ENCODE measurements at places on chromosomes 2 and 18.

GRCh38 chr18:74284980-74285355 lies 6.8 kb downstream of the CYB5A start:
- DNase-seq: no peak

GRCh38 chr2:160612266-160612856 lies 118.8 kb upstream of the RBMS1 start:
- no peak for DNase-seq

DNA sequence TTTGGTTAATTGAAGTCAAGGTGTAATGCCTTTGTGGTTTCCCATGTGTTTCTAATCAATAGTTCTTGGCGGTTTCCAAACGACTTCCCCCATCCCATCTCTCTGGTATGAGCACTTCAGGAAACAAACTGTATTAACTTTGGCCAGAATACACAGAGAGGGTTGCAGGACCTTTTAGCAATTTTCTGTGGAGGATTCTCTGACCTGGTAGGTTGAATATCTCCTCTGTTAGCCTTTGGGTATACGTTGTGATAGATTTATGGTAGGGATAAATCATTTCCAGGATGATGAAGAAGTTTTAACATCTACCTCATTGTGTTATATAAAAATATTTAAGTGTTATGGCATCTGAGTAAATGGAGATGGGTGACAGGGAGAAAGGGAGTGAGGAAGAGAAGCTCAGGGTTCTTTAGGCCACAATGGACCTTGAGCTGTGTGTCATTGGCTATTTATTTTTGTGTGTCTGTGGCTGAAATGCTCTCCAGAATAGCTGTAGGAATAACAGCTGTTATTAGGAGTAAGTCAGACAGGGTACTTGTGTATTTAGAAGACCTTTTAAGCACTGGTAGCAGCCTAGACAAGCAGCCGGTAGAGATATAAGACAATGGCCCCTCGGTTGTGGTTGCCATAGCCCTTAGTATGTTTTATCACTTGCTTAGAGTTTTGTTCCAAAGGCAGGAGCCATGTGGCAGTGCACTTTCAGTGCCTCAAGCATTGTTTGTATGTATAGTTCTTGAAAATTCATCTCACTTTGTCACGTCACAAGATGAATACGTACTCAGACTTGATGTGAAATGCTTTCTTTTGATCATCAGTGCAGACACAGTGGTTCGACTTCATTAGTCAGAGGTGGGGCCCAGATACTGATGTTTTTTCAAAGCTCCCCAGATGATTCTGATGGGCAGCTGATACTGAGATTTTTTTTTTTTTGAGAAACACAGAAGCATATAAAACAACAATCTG lies 91.1 kb downstream of the FMNL2 start:
- DNase-seq: no peak

DNA sequence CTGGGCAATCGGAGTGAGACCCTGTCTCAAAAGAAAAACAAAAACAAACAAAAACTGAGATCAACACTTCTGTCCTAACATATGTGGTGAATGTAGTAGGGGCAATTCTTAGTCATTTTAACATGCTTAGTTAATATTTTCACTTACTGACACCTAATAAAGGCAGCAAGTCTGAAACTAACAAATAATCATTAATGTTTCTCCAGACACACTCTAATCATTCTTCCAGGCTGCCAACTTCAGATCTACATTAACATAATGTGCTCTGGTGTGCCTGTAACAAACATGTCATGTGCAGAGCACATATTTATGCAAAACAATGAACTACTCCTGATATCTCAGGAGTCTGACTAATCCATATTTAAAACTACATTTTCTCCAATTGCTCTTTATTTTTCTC lies 6.0 kb downstream of the KRCC1 start:
- DNase-seq: no peak

- no peak for DNase-seq
Measured at GRCh38 chr2:161159456-161160225, 587 bp upstream of the TANK start.

- no peak for DNase-seq
Measured at GRCh38 chr18:79218605-79219190, 149.5 kb downstream of the ATP9B start.

GRCh38 chr2:165448406-165448805 lies 21.1 kb upstream of the CSRNP3 start:
- no peak for DNase-seq

DNA sequence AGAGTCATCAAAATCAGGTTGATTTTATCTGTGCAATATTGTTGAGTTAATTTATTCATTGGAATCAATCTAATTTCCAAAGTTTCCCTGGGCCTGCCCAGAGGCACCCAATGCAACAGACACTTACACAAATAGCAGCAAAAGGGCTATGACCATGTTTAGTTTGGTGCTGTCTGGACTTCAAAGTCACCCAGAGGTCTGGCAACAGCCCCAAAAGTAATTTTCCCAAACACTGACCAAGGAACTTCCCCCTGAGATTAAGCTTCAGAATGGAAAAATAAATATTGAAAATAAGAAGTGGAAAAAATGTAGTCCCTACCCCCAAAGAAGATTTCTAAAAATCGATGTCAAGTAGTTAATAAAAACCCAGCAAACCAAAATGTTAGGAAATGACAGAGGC lies 70.9 kb upstream of the RNF152 start:
- no peak for DNase-seq

GRCh38 chr2:176854062-176854461 lies 358.5 kb upstream of the HNRNPA3 start:
- no peak for DNase-seq

GRCh38 chr2:20236496-20236895 lies 11.6 kb upstream of the SDC1 start:
- DNase-seq: no peak

DNA sequence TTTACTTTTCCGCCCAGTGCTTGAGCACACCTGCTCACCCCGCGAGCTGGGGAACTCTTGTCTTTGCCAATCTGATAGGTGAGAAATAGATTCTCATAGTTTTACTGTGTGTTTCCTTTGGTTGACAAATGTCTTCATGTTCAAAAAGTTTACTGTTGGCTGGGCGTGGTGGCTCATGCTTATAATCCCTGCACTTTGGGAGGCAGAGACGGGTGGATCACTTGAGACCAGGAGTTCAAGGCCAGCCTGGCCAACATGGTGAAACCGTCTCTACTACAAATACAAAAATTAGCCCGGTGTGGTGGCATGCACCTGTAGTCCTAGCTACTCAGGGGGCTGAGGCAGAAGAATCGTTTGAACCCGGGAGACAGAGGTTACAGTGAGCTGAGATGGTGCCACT lies 10.3 kb downstream of the ODC1 start:
- DNase-seq: no peak

GRCh38 chr18:51134721-51135120 lies 62.8 kb downstream of the MEX3C start:
- no peak for DNase-seq

DNA sequence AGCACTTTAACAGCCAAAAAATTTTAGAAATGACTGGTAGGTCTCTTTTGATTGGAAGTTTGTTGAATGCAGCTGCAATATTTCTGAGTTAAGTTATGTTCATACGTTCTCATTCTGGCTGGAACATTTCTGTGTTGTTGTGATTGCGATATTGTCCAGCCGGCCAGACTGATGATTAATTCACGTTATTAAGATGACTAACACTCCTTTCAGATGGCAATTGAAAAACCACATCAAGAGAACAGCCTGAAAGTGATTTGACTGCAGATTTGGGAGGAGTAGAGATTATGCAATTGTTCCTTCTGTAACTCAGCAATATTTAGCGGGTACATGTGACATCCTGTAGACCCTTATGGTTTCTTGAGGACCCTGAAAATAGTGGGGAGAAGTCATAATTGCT lies 133.7 kb downstream of the FBXO15 start:
- no peak for DNase-seq

GRCh38 chr18:43887491-43887890 lies 610.2 kb upstream of the SYT4 start:
- DNase-seq: no peak

DNA sequence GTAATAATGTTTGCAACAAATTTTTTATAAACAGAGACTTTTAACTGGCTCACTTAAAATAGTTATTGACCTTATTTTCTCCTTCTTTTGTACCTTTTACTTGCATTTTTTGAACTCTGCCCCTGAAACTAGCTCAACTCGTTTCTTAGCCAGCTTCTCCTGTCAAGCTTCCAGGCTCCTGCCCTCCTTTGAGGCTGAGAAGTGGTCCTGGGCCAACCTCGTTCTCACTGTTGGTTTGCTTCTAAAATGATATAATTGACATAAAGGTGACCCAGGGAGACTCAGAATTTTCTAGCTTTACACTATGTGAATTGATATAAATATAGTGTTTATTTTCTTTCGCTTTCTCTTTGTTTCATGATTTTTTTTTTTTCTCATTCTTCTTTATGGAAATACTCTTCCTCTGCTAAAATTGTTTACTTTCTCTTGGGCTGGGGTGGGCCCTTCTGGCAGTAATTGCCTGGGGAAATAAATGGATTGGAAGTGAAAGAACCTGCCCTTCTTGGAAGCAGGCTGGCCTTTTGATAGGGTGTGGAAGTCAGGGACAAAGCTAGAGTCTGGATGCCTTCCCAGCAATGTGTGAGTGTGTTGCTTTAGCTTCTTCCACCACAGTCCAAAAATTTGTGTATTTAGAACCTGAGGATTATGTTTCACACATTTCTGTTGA lies 30.7 kb downstream of the GPD2 start:
- DNase-seq: no peak

DNA sequence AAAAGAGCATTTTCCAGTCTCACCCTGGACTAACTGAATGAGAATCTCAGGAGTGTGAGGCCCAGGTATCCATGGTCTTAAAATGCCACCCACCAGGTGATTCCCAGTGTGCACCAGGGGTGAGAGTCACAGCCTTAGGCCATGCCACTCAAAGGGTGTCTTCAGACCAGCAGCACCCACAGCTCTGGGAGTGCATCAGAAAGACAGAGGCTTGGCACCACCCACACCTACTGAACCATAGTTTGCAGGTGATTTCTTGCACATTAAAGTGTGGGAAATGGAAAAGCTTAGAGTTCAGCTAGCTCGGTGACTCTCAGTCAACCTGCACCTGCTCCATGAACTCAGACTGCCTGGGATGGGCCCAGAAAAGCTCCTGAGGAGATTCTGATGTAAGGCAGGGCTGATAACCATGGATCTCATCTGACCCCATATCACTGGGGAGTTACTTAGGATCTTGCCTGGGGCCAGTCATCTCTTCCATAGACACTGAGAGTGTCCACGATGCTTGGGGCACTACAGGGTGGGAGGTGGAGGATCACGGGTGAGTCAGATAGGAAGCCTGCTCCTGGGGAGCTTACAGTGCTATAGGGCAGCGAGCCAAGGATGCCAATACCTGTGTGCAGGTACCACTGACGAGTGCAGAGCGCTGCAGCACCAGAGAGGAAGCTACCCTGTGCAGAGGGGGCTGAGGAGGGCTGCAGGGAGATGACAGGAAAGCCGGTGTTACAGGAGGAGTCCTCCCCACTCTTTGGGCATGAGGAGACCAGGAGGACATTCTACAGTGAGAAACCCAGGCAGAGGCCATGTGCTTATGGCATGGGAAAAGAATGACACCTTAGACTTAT lies 4.6 kb downstream of the IL37 start:
- no peak for DNase-seq

- no peak for DNase-seq
Measured at GRCh38 chr2:28188436-28188835, 204.2 kb upstream of the FOSL2 start.

GRCh38 chr2:221385716-221386115 lies 186.4 kb downstream of the EPHA4 start:
- DNase-seq: no peak

DNA sequence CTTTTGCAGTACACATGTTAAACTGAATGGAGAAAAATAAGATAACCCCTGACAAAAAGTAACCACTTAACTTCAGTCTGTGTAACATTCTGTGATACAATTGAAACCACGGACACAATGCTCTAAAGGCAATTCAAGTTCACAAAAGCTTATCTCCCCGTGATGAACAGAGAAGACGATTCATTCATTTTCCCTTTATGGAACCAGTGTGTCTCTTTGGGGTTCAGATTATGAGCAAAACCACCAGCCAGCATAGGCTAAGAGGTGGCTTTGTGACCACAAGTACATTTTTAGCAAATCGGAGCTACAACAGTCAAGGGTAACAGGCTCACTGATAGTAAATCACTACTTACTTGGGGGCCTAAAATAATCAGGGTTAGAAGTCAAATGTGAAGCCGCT lies 120.6 kb upstream of the SMAD7 start:
- DNase-seq: no peak
